Activated T-helper 9 cell treated with anti-CD3 and anti-CD28 coated beads, Interleukin-2, amount 50 U/mL, for 16 hours (primary cell): ENCODE measurements at places on chromosomes 12 and 14.

DNA sequence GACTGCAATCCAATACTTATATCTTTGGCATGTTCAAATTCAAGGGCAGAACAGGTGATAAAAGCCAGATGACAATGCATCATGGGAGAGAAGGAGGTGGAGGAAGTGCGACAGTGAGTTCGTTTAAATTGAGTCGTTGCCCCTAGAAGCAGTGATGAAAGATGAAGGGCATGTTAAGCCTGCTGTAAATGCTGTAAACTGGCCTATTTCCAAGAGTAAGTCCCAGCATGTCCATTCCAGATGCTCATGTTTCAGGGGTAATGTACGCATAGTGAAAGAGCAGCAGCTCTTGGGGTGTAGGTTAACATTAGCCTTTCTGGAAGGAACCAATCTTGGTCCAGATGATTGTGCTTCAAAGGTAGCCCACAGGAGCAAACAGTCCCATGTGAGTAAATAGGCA, 97.1 kb downstream of the C2CD5 start:
- no peak for DNase-seq

DNA sequence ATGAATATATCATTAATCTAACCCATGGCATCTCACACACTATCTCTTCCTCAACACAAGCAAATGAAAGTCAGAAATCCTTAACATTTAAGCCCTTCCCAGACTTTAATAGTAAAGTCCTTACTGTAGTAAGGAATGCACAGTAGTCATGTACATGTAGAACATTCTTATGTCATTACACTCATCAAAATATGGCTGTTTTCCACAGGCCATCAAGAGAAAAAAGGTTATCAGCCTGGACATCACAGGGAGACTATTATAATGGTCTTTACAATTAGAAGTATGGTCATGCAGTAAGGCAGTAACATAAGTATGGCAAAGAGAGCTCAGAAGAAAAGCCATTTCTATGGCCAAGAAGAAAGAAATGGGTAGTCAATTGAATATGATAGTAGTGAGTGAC, 121.2 kb downstream of the SLC6A15 start:
- DNase-seq: no peak

DNA sequence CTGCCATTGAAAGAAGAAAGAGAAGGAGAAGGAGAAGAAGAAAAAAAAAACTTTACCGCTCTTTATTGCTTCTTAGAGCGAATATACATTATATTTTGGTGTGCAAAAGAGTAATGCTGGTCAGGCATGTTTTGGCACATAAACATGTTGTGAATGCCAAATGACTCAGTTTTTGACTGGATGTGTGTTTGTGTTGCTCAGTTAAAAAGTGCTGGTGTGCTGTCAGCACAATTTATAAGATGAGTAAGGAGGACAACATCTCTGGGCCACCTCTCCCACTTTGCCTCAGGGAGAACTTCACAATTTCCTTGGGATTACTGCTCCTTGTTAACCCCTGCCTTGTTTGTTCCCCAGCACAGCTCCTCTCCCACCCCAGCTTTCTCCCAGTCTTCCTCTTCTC, 584.8 kb downstream of the ETNK1 start:
- DNase-seq: no peak

- no peak for DNase-seq
Measured at GRCh38 chr12:11771356-11771755, 121.9 kb downstream of the ETV6 start.

DNA sequence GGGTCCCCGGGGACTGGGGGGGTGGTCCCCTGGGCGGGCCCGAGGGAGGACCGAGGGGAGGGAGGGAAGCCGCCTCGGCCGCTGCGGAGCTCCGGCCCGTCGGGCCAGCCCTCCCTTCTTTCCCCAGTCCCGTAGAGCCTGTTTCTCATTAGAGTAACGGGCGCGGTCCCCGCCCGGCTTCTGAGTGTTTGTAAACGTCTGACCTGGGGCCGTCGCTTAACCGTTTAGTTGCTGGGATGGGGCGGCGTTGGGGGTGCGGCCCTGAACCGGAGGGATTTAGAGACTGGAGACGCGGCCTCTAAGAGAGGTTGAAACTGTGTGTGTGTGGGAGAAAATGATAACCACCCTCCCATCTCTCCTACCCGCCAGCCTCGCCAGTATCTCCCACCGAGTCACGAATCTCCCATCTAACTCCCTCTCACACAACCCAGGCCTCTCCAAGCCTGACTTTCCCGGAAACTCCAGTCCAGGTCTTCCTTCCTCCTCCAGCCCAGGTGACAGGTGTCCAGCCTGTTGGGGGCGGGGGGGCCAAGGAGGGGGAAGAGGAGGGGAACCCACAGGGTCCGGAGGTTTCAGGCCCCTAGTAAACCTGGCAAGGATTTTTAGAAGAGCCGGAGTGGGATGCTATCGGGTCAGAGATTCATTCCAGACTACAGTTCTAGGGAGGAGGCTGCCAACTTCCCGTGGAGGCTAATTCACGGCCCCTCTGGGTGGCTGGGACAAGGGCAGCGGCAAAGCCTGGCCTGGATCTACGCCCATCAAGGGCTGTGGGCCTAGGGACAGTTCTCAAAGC, 1.1 kb upstream of the NFATC4 start:
- no peak for DNase-seq
